ENCODE measurements at places on chromosomes 4 and X.

DNA sequence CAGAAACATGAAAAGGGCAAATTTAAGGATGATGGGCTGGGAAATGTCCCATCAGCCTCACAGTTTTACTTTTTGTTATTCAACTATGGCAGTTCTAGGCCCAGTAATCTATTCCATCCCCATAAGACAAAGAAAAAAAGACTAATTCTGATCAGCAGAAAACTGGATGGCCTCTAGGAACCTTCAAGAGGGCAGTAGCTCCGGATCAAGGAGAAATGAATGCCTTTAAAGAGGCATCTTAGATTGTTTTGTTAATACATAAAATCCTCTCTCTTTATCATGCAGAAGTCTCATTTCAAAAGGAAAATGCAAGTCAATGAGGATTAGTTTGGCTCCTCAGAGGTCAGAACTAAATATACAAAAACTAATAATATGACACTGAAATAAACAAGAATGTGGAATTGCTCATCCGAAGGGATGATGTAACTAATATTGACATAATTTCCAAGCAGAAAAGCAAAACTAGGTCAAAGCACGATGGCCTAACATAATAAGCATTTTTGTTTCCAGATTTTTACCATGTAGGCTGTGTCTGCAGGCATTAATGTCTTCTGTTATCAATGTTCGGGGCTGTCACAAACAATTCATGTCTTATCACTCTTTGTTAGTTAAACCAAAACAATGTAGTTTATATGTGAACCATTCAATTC is 8.8 kb downstream of the MID1 start:
- DNase-seq = no peak

DNA sequence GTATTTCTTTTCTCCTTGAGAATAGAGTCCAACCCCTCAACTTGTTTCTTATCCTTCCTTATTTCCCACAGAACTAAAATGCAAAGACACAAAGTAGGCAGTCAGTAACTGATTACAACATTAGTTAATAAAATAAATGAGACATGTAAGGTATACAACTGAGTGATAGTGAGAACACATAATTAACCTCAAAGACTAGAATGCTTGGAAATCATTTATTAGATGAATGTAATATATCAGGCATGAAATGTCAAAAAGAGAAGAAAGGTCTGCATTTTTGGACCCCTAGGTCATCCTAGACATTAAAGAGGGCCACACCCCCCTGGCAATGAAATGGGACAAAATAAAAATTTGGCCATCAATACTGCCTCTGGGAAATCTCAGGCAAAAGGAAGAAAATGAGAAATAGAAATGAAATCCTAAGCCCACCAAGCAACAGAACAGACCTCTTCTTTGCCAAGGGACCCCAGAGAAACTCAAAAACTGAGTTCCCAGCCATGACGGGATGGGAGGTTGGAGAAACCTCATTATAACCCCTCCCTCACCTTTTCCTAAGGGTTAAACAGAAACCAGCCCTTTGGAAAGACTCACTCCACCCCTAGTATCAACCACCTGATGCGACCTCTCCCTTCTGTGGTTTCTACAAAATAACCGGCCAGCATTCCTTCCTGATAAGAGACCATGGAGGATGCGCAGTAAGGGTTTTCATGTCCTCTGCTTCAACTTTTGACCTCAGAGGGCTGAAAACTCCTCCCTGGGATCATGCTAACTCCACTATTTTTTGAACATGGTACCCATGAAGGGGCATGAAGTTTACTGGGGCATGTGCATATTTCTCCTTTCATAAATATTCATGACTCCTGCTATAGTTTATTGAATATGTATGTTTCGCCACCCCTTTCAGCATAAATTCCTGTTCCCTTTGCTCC is 90.0 kb upstream of the EXOC1L start:
- no peak for DNase-seq

DNA sequence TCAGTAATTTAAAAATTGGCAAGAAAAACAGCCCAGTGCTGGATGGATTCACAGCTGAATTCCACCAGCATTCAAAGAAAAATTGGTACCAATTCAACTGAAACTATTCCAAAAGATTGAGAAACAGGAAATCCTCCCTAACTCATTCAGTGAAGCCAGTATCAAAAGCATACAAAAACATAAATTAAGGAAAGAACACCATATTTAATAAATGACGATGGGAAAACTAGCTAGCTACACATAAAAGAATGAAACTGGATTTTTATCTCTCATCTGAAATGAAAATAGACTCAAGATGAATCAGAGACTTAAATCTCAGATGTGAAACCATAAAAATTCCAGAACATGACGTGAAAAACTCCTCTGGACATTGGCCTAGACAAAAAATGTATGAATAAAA is 516.8 kb upstream of the SPANXN1 start:
- DNase-seq = no peak

DNA sequence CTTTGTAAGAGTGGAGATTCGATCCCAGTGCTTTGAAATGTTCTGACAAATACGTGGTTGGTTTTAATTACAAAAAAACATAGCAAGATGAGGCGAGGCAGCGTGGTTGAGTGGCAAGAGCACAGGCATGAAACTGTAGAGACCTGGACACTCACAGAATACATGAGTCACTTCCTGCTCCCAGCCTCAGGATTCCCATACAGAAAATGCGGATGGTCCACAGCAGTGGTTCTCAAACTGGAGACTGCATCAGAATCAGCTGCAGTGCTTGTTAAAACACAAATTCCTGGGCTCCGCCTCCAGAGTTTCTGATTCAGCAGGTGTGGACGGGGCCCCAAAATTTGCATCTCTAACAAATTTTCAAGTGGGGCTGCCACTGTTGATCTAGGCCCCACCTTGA is 10.1 kb downstream of the OTOP1 start:
- DNase-seq = no peak

- DNase-seq = no peak
Measured at GRCh38 chr4:9602389-9602914, 158.2 kb downstream of the DEFB131A start.

DNA sequence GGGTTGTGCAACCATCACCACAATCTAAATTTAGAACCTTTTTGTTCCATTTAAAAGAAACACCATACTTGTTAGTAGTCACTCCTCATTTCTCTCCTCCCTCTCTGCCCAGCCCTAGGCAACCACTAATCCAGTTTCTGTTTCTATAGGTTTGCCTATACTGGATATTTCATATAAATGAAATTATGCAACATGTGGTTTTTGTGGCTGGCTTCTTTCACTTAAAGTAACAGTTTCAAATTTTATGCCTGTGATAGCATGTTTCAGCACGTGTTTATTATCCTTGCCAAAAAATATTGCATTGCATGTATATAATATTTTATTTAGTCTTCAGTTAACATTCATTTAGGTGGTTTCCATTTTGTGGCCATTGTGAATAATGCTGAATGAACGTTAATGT is 437.6 kb downstream of the IL1RAPL1 start:
- no peak for DNase-seq

DNA sequence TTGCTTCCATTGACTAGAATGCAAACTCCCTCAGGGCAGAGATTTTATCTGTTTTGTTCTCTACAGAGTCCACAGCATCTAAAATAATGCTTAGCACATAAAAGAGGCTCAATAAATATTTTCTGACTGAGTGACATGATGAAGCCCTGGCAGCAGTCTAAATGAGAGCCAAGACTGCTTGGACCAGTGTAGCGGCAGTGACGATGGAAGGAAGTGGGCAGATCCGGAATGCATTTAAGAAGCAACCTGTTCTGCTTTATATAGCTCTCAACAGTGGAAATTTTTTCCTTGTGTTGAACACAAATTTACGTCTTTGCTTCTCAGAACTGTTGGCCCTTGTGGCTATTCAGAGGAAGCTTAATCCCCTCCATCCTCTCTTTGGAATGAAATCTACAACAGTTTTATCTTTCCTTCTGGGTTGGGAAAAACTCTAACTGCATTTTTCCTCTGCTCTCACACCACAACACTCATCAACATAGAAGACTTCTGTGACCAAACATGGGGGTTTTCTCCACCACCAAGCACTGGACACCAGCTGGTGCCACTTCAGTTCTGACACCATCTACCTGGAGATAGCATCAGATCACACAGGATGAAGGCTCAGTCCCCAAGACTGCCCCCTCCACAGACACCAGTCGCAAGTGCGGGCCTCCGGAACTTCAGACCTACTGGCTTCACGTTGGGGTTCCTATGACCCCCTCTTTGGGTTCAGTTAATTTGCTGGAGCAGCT is 7.0 kb upstream of the BEND4 start:
- no peak for DNase-seq

DNA sequence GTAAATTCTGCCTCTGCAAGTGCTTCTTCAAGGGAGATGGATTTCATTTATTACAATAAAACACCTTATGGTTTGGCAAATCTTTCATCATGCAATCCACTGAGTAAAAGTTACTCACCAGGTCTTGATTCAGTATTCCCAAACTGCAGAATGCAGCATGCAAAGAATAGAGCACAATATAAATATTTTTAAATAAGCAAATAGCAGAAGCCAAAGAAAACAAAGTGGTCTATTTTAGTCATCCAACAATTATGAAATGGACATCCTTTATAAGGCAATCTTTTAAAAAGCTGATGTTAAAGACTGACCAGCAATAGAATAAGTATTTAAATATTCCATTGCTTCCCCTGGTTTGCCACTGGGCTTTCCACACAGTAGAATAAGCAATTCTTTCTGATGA is 59.5 kb downstream of the SLC39A8 start:
- DNase-seq = no peak

GRCh38 chr4:15436513-15436912 is 8.7 kb downstream of the C1QTNF7 start:
- DNase-seq = no peak

DNA sequence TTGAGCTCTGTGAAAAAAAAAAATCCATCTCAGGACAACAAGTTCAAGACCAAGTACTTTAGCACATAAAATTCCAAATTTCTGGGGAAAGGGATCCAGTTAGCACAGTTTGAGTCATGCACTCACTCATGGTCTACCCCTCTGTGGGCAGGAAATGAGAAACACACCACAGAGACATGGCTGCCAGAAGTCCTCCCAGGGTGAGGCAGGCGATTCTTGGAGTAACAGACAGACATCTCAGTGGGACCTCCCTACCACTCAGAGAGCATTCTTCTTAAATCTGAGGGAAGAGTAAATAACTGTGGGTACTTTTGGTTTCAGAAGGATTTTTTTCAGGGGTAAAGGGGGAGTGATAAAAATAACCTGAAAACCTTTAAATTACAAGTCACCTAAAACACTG is 14.1 kb downstream of the CXCL1 start:
- no peak for DNase-seq

DNA sequence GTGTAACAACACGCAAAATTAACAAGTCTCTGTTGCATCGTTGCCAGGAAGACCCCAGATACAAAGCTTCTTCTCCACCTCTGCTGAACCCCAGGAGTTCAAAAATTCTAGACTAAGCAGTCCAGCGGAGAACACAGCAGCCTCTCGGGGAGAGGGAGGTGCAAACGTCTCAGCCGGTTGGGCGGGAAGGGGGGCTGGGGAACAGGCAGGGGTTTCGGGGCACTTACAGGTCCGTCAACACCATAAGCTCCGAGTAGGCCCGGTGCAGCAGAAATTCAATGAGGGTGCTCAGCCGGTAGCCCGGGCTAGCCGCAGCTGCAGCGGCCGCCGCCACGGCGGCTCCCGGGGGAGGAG is 394 bp downstream of the MED14 start:
- DNase-seq = no peak

GRCh38 chrX:16778545-16778944 is 7.7 kb upstream of the TXLNG start:
- DNase-seq = no peak

DNA sequence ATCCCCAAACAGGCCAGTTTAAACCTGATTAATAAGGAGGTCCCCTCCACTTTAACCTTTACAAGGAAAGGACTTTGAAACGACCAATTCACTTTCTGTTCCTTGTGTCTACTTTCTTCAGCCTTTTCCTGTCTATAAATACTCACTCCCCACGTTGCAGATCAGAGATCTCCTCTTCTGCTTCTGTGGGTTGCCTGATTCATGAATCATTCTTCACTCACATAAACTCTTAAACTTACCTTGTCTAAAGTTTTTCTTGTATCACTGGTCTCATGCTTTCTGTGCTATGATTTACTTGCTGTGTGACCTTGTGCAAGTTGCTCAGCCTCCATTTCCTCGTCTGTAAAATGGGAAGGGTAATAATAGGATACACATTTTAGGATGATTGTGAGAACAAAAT is 236.1 kb downstream of the QDPR start:
- no peak for DNase-seq

GRCh38 chr4:159355466-159355865 is 252.6 kb downstream of the RAPGEF2 start:
- DNase-seq = no peak

GRCh38 chrX:49230500-49231232 is 2.5 kb downstream of the CACNA1F start:
- peak; percentile 16 for DNase-seq

GRCh38 chr4:55004831-55005230 is 120.6 kb downstream of the KDR start:
- no peak for DNase-seq

DNA sequence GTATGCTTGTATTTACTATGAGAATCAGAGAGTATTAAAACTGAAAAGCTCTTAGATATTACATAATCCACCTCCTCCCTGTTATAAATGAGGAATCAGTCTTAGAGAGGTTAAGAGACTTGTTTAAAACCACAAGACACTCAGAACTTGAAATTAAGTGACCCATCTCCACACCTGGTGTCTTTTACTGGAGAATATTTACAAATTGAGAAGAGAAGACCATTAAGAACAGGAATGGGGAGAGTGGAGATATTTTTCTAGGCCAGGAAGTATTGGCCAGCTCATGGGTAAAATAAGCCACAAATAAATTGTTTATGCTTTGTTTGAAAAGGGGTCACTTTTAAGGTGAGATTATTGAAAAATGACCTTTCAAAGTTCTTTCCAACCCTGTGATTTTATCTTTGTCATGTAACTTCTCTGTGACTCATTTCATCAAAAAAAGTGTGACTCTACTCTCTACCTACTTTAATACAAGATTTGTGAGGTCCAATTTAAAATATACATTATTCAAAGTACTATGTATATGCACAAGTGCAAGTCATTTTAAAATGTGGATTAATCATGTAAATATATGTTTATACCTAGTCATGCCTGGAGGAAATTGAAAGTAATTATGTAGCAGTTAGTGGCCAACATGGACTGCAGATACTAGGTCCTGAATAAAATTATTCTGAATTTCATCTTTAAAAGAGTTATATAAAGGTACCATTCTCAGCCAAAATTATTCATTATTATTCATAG is 15.9 kb upstream of the COX7B2 start:
- no peak for DNase-seq

GRCh38 chr4:17024425-17024824 is 126.0 kb upstream of the LDB2 start:
- no peak for DNase-seq

DNA sequence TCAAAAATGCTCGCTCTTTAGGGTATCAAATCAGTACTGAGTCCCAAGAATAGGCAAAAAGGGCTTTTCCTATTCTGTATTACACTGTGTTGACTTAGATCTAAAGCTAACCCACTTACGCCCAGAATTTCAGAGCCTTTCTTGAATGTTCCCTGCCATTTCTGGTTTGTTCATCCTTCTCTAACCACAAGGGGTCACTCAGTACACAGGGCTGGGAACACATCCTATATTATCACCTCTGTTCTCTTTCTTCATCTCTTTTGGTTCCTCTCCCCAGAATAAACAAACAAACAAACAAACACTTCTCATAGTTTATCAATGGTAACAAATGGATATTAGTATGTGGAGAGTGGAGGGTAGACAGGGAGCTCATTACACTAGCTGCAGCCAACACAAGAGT is 25.5 kb upstream of the MORC4 start:
- peak; percentile 11 for DNase-seq
